ENCODE measurements at places on chromosomes 1 and 21. TPM values are rescaled to one million over a fixed set of nuclear protein-coding genes. Genes with fewer than 3 reads are reported as not detected.

The CA14 gene
- not detected for total RNA-seq

The KRTAP19-2 gene
- not detected for total RNA-seq

The TFF2 gene
- not detected for total RNA-seq

The ZSWIM5 gene
- 1.9 TPM for total RNA-seq

The AMY1B gene
- total RNA-seq: not detected

The KIAA1614 gene
- 12.7 TPM for total RNA-seq

The GDAP2 gene
- 26.1 TPM for total RNA-seq

The CADM3 gene
- total RNA-seq: 6.8 TPM

The C8A gene
- not detected for total RNA-seq

The ZBTB8B gene
- total RNA-seq: not detected

The PGBD5 gene
- 0.43 TPM for total RNA-seq
